Stimulated activated CD8-positive, alpha-beta memory T cell treated with anti-CD3 and anti-CD28 coated beads, Interleukin-4, amount 100 ng/mL, for 4 hours (primary cell): ENCODE measurements at places on chromosomes 11 and 22.

- no peak for DNase-seq
Measured at GRCh38 chr11:96263238-96263763, 79.7 kb downstream of the MAML2 start.

GRCh38 chr22:37784829-37785495 is 22.8 kb upstream of the GCAT start:
- no peak for DNase-seq

DNA sequence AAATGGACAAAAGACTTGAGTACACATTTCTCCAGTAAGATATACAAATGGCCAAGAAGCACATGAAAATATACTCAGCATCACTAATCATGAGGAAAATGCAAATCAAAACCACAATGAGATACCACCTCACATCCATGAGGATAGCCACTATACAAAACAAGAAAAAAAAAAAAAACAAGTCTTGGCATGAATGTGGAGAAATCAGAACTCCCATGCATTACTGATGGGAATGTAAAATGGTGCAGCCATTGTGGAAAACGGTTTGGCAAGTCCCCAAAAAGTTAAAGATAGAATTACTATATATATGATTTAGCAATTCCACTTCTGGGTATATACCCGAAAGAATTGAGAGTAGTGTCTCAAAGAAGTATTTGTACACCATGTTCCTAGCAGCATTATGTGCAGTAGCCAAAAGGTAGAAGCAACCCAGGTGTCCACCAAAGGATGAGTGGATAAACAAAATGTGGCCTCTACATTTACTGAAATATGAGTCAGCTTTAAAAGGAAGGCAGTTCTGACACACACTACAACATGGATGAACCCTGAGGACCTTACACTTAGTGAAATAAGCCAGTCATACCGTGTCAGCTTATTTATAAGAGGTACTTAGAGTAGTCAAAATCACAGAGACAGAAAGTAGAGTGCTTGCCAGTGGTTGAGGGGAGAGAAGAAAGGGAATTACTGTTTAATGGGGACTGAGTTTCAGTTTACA is 146.3 kb downstream of the WNT7B start:
- no peak for DNase-seq

DNA sequence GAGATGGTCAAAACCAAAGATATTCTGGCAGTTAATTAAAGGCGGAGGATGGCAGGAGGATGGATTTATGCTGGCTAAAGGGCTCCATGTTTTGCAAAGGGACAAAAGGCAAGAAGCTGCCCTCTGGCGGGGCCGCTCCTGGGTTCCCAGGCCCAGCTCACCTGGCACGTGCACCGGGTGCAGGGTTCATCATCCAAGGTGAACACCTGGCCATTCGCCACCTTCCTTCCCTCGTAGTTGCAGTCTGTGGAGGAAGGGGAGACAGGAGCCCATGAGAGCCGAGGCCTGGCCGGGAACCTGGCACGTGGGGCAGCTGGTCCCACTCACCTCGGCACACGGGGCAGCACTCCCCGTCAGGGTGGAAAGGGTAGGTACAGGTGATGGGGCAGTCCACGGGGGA is 23.8 kb downstream of the PGA5 start:
- DNase-seq = no peak

GRCh38 chr11:1494650-1495049 is 8.1 kb upstream of the MOB2 start:
- DNase-seq = no peak
